ENCODE measurements at places on chromosomes 12 and 14.

- DNase-seq: no peak
Observed at GRCh38 chr14:70658899-70659298, 17.2 kb downstream of the TTC9 start.

DNA sequence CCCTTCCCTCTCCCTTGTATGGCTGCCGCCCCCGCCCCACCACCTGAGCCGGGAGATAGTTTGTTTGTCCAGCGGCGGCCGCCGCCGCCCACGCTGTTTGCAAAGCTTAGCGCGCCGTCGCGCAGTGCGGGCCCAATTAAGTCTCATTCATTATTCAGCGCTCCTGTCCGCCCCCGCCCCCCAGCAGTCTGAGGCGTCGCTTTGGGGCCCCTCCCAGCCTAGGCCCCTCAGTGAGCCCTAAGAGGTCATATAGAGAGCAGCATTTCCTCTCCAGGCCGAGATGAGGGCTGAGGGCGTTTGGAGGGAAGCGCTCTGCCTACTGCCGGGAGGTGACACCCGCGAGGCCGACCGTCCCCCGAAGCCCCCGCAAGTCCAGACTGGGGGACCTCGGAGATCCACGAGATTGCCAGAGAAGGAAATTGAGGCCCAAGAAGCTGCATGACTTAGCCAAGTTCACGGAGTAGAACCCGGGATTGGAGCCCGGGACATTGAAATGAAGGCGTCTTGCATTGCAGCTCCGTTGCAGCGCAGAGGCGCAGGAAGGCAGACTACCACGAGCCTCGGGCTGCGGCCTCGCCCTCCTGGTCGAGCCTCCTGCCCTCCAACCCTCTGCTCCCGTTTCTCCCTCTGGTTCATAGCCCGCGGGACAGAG lies at the start of gene DNAJC22:
Gene DNAJC22, plus strand, starts transcription at position 230 of the 652 bp plus-strand sequence. CDS start 1,985 bp downstream, outside the sequence.
- no peak for DNase-seq

DNA sequence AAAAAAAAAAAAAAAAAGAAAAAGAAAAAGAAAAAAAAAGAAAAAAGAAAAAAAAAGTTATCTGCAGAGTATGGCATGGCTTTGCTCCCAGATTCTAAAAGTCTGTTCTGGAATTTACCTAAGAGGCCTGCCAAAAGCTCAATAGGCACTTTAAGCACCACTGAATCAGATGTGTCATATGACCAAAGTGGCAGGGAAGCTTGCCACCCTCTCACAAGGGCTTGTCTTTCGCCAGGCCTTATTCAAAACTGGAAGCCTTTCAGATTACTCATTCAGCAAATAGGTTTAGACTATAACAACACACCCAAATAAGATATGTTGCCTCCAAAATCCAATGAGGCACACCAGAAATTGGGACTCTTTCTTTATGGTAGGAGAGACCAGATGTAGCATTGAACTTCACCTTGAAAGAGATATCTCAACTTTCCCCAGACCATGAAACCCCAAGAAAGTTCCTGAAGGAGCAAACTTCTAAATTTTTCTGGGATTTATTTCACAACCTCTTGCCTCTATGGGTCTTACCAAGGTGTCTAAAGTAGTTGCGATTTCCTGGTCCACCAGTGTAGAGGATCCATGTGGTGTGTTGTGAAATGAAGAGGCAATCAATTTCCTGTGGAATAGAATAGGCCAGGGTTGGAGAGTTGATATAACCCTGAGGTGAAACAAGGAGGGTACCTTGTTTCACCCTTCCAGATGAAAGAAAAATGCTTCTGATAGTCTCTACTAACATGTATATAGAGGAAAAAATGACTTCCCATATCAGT lies 218.8 kb downstream of the DAD1 start:
- DNase-seq: peak; percentile 83

- DNase-seq: no peak
Observed at GRCh38 chr12:56420411-56420810, 28.8 kb downstream of the TIMELESS start.

DNA sequence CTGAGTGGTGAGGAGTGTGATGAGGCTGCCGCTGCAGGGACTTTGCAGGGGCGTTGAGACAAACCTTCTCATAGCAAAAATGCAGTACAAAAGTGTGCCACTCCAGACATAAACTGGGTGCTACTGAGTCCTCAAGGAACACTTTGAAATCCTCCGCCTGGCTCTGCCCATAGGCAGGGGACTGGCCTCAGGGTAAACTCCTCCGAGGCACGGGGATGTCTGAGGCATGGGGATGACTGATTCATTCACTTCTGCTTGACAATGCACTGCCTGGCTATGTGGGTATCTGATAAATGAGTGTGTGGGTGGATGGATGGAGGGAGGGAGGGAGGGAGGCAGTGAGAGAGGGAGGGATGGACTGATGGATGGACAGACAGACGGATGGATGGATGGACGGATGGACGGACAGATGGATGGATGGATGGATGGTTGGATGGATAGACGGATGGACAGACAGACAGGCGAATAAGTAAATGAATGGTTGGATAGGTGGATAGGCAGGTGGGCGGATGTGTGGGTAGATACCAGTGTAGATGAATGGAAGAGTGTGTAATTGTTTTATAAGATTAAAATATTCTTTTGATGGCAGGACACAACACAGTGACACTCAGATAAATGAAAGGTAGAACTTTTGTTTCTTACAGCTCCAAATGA lies 2.1 kb upstream of the BDKRB2 start:
- no peak for DNase-seq

- DNase-seq: no peak
Observed at GRCh38 chr12:60112763-60113162, 516.9 kb downstream of the SLC16A7 start.

GRCh38 chr12:100566887-100567637 lies 6.4 kb upstream of the GAS2L3 start:
- no peak for DNase-seq

- no peak for DNase-seq
Observed at GRCh38 chr12:81252228-81252627, 174.3 kb downstream of the ACSS3 start.

GRCh38 chr12:61687407-61687806 lies 572.8 kb upstream of the USP15 start:
- no peak for DNase-seq

DNA sequence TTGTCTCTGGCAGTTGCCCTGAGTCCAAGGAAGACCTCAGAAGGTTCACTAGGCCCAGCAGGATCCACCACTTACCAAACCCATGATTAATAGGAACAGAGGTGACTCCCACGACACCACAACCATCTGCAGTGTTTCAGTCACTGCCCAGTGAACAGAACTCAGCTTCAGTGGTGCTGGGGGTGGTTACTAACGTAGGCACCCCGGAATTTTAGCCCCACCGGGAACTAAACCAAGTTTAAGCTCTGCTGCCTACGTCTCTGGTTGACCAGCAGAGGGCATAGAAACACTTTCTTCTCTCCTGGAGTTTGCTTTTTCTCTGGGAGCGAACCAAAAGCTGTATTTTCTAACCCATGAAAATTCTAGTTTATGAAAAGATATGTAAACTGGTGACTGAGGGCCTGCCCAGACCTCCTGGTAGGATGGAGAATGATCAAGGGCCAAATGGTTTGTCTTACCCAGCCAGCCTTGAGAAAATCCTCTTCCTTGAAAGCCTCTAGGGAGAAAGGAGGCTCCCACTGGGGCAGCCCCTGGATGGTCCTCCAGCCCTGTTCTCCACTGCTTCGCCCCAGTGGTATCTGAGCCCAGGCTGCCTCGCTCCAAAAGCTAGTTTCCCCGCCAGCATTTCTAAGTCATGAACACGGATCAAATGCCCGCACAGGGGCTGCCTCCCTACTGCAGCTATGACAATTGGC lies 379.8 kb downstream of the DPF3 start:
- peak; percentile 11 for DNase-seq

DNA sequence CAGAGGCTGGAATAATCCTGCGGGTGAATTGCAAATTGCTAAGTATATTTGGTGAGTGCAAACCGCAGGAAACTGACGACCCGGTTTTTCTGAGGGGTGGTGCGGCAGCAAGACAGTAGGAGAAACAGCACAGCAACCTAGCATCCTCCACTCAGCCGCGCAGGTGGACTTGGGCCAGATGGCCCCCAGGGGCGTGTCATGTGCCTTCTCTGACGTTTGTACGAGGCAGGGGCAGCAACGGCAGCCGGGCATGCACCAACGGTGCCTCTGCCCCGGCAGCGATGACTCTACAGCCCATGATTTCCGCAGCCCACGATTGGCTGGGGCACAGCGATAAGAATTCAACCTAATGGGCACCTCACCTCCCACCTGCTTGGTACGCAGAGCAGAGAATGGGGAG lies 11.1 kb upstream of the CLEC2A start:
- no peak for DNase-seq

- no peak for DNase-seq
Observed at GRCh38 chr14:33836203-33836899, 114.5 kb downstream of the EGLN3 start.

DNA sequence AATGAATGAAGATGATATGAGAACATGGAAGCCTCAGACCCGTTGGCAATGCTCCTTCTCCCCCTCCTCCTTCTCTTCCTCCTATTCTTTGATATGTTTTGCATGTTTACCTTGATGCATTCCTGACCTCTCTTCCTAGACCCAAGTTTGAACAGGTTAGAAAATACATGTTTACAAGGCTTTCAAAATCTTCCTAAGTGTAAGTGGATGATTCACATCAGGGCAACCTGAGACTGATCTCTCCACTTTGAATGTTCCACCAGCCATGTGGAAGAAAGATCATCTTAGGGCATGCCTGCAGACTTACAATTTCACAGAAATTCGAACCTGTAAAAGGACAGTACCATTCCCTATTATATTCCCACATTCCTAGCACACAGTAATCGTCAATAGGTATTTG lies 18.0 kb upstream of the LDHB start:
- no peak for DNase-seq

- no peak for DNase-seq
Observed at GRCh38 chr12:123657211-123657610, 13.7 kb upstream of the TCTN2 start.

DNA sequence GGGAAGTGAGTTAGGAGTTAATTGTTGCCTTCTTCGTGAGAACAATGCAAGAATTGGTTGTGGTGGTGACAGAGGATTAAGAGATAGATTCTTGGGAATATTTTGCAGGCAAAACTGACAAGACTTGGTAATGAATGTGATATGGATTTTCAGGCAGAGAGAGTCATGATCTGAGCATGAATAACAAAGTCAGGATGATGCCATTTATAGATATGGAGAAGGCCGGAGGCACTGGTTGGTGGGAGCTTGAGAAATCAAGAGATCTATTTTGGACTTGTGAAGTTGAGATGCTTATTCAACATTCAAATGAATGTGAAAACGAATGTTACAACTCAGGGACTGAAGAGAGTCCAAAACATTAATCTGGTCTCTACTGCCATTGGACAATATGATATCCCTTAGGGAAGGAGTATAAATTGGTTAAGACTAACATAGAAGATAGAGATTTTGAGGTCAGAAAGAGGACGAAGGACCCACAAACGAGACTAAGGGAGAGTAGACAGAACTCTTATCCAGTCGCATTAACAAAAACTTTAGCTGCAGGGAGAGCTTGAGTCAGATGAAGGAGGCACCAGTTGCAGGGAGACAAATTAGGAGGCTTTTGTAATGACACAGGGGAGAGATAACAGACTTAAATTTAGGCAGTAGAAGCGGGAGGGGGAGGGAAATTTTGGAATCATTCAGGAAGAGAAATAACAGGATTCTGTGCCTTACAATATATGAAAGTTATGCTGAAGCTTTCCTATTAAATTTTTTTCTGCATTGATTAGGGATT lies 1090.6 kb downstream of the GALC start:
- DNase-seq: no peak

DNA sequence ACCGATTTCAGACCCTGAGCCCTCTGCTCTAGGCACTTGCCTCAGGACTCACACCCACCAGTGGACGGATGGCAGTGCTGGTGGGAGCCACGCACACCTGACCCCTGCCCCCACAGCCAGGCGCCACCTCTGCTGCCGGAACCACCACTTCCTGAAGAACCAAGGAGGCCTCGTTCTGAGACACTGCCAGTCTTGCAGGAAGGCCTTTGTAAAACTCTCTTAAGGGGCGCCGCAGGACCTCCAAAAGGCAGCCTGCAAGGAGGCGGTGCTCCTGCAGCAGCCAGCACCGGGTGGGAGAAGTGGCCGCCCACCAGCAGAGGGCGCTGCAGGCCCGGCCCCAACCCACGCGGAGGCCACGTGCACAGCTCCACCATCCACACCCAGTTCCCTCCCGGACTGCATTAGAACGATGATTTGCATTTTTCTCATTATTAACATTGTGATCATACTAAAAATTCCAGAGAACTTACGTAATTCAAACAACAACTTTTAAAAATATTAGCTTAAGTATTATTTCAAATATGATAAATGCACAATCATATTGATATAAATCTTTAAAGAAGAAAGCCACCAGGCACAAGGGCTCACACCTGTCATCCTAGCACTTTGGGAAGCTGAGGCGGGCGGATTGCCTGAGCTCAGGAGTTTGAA lies 12.8 kb downstream of the STX2 start:
- peak; percentile 24 for DNase-seq

DNA sequence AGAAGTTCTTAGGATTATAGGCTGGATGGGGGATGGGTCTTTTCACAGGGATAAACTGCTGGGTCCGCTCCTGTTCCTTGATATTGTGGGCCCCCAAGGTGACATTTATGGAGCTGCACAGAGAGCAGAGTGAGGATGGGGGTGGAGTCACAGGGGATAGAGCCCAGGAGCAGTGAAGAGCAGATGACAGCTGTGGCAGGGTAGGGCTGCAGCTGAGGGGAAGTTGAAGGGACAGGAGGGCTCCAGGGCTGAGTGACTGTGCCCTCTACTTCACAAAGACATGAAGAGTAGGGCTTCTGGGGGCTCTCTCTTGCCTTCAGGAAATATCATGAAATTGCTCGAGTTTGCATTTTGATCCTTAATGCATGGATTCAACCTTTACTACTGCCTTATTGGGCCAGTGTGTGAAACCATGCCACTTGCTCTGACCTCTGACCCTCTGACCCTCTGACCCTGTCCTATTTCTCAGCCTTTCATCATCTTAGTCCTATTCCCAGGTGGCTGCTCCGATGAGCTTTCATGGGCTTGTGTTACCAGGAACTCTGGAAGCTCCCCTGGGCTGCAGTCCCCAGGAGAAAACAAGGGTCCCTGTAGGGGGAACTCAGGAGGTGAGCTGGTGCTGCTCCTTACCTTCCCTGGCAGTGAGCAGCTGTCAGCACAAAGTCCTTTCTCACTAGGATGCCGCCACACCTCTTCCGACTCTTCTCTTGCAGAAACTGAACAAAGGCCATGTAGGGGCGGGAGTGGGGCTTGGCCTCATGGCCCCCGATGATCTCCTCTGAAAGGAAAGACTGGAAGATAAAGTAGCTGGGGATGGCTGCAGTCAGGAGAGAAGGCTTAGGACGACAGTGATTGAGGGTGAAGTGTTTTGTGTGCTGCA lies 1.6 kb downstream of the GZMH start:
- DNase-seq: no peak

DNA sequence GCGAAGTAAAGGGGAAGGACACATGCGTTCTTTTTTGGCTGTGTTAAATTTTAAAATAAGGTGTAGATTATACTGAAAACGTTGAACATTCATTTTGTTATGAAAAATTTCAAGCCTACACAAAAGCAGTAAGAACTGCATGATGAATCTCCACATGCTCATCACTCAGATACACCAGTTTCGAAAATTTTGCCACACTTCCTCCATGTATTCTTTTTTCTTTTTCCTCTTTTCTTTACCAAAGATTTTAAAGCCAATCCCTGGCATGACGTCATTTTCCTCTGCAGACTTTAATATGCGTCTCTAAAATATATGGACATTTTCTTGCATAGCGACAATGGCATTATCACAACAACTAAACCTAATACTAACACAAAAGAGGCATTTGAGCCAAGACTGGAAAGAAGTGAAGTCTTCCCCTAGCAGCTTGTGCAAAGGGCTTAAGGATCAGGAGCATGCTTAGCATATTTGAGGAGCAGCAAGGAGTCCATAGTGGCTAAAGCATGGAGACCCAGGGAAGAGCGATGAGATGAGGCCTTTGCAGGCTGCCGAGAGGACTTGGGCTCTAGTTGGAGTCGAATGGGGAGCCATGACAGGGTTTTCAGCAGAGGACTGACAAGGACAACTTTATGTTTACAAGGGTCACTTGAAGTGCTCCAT lies 111.9 kb downstream of the ERC1 start:
- no peak for DNase-seq
